ENCODE measurements at places on chromosomes 12 and 14.

GRCh38 chr12:114982760-114983159 lies 298.8 kb upstream of the TBX3 start:
- no peak for DNase-seq

- DNase-seq = no peak
Measured at GRCh38 chr12:3296409-3296701, 194.6 kb upstream of the PRMT8 start.

DNA sequence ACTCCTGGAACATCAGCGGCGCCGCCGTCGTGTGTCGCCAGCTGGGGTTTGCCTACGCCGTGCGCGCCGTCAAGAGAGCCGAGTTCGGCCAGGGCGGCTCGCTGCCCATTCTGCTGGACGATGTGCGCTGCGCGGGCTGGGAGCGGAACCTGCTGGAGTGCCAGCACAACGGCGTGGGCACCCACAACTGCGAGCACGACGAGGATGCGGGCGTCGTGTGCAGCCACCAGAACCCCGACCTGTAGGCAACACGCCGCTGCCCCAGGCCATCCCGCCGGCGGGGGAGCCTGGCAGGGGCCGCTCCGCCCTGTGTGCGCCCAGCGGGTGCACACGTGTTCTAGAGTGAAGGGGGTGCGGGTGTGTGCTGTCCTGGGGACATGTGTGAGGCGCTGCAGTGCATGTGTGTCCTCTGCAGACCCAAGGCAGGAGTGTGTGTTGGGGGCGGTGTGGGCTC lies 8.7 kb upstream of the CYP46A1 start:
- DNase-seq = no peak

- DNase-seq = no peak
Measured at GRCh38 chr12:28242129-28242495, 51.9 kb downstream of the CCDC91 start.

- peak; percentile 47 for DNase-seq
Measured at GRCh38 chr14:64423987-64424386, 35.8 kb downstream of the MTHFD1 start.

GRCh38 chr14:105165761-105166485 lies 2.7 kb downstream of the JAG2 start:
- no peak for DNase-seq

DNA sequence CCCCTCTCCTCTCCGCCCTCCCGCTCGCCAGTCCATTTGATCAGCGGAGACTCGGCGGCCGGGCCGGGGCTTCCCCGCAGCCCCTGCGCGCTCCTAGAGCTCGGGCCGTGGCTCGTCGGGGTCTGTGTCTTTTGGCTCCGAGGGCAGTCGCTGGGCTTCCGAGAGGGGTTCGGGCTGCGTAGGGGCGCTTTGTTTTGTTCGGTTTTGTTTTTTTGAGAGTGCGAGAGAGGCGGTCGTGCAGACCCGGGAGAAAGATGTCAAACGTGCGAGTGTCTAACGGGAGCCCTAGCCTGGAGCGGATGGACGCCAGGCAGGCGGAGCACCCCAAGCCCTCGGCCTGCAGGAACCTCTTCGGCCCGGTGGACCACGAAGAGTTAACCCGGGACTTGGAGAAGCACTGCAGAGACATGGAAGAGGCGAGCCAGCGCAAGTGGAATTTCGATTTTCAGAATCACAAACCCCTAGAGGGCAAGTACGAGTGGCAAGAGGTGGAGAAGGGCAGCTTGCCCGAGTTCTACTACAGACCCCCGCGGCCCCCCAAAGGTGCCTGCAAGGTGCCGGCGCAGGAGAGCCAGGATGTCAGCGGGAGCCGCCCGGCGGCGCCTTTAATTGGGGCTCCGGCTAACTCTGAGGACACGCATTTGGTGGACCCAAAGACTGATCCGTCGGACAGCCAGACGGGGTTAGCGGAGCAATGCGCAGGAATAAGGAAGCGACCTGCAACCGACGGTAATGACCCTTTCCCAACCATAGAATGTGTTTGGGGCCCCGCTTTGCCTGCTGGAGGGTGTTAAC lies 615 bp downstream of the CDKN1B start:
- DNase-seq = no peak

GRCh38 chr12:117421987-117422386 lies 60.6 kb upstream of the NOS1 start:
- no peak for DNase-seq

- DNase-seq = no peak
Measured at GRCh38 chr14:100304825-100305323, 1.4 kb downstream of the SLC25A29 start.

DNA sequence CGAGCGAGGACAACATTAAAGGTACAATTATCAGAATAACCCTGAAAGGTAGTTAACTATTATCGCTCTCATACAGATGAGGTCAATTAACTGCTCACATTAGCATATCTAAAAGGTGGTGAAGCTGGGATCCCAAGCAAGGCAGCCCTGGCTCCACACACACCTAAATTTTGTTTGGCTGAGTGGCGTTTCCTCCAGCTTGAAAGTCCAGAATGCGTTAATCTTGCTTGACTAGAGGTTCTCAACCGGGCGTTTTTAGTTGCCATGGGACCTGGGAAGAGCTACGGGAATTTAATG lies 531 bp downstream of the DLGAP5 start:
- no peak for DNase-seq

GRCh38 chr12:41186026-41186425 lies 2.1 kb upstream of the PDZRN4 start:
- DNase-seq = no peak

DNA sequence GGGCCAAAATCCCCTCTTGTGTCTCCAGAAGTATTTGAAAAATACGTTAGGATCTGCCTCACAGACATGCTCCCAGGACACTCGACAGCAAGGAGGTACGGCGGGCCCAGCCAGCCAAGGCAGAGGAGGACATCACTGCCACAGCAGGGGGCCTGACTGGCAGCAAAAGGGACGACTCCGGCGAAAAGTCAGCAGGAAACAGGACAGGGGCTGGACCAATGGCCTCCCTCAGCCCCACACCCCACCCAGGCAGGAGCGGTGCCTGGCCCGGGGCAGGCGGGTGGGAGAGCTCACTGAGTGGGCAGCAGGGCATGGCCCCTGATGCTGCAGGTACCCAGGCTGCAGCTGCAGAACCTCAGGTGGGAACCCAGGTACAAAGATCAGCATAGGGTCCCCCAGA lies 17.8 kb downstream of the BRF1 start:
- DNase-seq = no peak

- DNase-seq = no peak
Measured at GRCh38 chr14:54936816-54937215, 34.2 kb upstream of the GCH1 start.

DNA sequence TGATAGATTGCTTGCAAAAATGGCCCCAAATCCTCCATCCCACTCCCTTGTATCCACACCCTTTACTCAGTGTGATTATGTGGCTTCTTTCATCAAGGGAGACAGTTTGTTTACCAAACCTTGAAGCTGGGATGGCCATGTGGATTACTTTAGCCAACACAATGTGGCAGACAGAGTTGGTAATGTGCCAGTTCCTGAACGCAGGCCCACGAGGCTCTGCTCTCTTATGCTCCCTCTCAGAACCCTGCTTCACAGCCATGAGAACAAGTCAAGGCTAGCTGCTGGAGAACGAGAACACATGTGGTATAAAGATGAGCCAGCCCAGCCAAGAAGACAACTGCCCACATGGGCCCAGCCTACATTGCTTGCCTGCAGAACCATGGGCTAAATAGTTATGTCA lies 162.3 kb downstream of the NDUFA12 start:
- DNase-seq = no peak

- no peak for DNase-seq
Measured at GRCh38 chr12:104055686-104056388, 5.8 kb upstream of the GLT8D2 start.

DNA sequence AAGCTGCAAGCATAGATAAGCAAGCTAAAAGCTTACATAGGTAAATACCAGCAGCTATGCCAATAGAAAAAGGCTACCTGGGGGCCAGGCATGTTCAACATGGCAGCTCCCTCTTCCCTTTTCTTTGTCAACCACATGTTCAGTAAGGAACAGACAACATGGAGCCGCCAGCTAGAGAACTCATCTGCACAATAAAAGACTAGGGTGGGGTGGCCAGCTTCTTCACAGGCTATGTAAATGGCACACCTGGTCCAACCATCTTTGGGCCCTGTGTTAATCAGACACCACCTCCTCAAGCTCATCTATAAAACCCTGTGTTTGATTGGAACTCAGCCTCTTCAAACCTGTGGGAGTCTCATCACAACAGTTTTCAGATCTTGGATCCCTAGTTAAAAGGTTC lies 129.7 kb upstream of the TMPO start:
- DNase-seq = no peak

- no peak for DNase-seq
Measured at GRCh38 chr12:101634724-101635123, 40.0 kb downstream of the MYBPC1 start.

- DNase-seq = no peak
Measured at GRCh38 chr12:51048661-51049251, 629 bp downstream of the LETMD1 start.

DNA sequence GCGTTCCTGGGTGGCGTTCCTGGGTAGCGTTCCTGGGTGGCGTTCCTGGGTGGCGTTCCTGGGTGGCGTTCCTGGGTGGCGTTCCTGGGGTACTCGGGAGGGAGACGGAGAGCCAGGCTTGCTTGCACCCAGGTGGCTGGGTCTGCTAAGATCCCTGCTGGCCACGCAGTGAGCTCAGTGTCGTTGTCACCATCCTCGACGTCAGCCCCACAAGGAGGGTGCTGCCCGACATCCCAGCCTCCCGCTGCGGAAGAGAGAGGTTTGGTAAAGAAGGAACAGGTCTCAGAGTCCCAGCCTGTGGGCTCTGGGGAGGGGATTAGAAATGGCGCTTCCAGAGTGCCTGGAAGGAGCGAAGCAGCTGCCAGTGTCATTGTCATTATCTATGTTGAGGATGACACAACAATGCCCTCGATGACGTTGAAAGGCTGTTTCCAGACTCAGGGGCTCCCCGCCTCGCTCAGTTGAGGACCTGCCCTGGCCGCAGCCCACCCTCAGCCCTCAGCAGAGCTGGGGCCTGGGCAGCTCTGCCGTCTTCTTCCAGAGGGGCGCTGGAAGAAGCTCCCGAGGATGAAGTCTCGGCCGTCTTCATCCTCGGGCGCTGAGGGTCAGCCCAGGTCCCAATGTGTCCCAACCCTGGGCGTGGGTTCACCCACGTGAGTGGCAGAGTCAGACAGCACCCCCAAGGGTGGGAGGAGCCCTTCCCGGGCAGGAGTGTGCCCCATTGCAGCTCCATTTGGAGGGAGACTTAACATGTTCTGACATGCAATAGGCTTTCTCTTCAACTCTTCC lies 328.8 kb downstream of the ADGRD1 start:
- DNase-seq = no peak

DNA sequence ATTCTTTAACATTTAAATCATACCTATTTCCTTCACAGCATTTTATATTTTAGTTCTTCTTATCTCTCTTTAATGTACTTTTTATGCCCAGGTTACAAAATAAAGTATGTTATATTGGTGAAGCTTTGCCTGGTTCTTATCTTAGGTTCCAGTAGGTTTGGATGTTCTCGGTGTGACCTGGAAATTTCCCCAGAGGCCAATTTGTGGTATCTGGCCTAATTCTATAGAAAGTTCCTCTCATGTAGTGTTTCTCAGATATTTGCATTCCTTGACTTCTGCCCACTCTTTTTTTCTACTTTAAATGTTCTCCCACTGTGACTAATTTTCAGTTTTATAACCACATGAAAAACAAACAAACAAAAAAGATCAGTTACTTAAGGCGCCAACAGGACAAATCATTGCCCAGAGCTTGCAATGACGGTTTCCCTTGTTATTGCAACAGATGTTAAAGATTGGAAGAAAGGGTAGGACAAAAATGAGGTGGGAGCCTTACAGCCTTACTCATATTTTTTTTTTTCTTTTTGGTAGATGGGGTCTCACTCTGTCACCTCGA lies 41.2 kb upstream of the PPM1H start:
- no peak for DNase-seq

DNA sequence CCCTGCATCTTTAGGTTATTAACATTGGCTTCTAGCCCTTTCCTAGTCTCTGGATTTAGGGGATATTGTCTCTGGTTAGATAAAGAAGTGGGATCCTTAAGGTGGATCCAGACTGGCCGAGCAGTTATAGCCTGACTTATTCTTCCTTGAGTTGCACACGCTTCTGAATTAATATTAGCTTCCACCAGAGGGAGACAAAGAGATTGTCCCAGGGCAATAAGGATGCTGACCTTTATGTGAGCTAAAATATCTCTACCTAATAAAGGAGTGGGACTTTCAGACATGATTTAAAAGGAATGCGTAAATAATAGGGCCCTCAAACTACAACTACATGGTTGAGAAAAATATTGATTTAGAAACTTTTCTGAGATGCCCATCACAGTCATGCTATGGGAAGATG lies 139.7 kb downstream of the SLCO1B3 start:
- no peak for DNase-seq

GRCh38 chr12:7096006-7096932 lies 4.0 kb upstream of the C1R start:
- no peak for DNase-seq

DNA sequence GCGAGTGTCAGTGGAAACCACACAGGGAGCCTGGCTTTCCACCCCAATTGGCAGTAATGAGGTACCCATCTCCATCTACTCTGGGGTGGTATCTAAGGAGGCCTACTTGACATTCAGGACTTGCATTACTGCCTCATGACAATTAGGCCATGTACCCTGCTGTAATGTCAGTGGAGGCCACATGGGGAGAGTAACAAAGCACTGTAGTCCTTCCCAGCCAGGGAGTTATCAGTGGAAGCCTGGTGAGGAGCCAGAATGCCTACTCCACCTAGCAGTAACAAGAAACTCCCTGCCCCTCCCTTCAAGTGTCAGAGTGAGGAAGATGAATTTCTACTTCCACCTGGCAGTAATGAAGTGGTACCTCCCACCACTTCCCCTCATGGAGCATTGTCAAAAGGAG lies 12.5 kb downstream of the TIMM9 start:
- no peak for DNase-seq

GRCh38 chr14:91356181-91356763 lies 61.3 kb downstream of the CCDC88C start:
- DNase-seq = no peak

- no peak for DNase-seq
Measured at GRCh38 chr12:5582018-5582417, 150.1 kb downstream of the NTF3 start.

- DNase-seq = no peak
Measured at GRCh38 chr12:16030744-16031143, 119.6 kb downstream of the DERA start.

- DNase-seq = no peak
Measured at GRCh38 chr14:97970222-97970621, 1173.0 kb downstream of the VRK1 start.

- DNase-seq = no peak
Measured at GRCh38 chr12:33634544-33634943, 194.9 kb upstream of the SYT10 start.

DNA sequence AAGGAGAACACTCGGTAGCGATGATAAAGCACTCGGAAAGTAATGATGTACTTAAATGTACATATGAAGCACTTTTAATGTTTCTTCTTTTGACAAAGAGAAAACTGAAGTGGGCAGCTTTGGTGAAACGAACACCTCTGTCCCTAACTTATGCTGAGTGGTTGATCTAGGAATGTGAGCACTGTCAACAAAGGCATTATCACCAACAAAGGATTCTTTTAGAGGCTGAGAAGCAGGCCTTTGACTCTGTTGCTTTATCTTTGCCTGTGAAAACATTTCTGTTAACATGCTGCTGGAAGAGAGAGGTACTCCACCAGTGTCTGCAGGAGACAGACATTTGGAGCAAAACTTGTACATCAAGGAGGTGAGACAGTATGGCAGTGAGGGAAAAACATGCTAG lies 103.2 kb upstream of the VRK1 start:
- DNase-seq = no peak

GRCh38 chr14:21072781-21073339 lies 2.8 kb downstream of the ARHGEF40 start:
- DNase-seq = no peak

Measured in stimulated activated CD8-positive, alpha-beta memory T cell treated with anti-CD3 and anti-CD28 coated beads, Interleukin-7, amount 100 ng/mL, for 48 hours (primary cell).